ENCODE measurements at places on chromosomes 2 and 18.

GRCh38 chr18:10190564-10190963 lies 263.9 kb upstream of the APCDD1 start:
- no peak for DNase-seq

DNA sequence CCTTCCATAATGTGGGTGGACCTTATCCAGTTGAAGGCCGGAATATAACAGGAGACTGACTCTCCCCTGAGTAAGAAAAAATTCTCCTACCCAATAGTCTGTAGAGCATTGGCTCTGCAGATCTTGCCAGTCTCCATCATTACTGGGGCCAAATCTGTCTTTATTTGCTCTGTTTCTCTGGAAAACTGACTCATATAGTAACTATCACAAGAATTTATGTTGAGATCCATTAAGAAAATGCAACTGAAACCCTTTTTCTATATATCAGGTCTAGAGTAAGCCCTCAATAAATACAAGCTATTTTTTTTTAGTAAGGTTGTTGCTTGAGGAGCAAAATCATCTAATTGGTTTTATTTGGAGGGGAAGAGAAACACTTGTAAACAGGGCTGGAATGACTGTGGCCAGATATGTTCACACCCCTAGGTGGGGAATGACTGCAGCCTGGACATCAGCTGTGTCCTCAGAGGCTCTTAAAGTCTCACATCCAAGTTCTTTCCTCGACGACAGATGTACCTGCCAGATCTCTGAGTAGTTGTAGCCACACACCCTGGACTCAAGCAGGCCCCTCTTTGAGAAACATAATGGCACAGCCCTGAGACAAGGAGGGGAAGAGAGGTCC lies 339.7 kb downstream of the TNS1 start:
- DNase-seq = no peak

DNA sequence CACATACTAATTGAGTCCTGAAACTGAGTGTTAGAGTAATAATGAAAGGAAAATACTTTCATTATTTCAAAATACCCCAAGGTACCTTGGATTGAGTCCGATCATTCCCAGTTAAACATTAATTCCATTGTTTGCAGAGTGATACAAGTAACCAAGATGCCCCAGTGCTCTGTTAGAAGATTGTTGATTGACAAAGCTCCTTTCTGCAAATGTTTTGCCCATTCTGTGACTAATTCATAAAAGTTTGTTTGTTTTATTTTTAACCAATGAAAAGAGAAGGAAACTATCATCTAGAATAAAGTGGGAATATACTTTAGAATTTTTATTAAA lies 124.0 kb downstream of the GULP1 start:
- DNase-seq = no peak

- DNase-seq = no peak
Observed at GRCh38 chr18:8142932-8143331, 466.3 kb upstream of the RAB12 start.

- no peak for DNase-seq
Observed at GRCh38 chr2:182870227-182870626, 3.8 kb upstream of the FRZB start.

DNA sequence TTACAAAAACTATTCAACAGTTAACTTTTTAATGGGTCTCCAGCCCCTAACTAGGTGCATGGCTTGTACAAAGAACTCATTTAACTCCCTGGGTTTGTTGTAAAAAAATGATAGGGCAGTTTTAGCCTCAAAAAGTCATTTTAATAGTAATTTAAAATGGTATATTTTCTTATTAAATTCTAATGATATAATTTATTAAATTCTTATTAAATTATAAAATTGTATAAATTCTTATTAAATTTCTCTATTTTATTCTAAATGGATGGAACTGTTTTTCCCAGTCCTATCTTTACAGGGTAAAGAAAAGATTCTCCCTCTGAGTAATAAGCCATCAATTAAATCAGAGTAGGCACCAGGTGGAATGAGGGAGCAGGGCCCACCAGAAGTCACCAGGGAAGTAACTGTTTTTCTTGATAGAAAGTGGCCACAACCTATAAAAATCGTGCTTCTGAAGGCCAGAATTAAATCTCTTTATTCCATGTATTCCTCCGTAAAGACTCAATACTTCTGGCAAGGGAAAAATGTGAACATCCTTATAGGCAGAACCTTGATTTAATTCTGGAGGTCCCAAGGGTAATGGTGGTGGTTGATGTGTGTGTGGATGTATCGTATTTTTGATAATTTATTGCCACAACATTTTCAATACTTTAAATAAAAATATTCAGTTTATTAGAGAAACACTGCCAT lies 814 bp downstream of the FKBP7 start:
- DNase-seq = no peak

DNA sequence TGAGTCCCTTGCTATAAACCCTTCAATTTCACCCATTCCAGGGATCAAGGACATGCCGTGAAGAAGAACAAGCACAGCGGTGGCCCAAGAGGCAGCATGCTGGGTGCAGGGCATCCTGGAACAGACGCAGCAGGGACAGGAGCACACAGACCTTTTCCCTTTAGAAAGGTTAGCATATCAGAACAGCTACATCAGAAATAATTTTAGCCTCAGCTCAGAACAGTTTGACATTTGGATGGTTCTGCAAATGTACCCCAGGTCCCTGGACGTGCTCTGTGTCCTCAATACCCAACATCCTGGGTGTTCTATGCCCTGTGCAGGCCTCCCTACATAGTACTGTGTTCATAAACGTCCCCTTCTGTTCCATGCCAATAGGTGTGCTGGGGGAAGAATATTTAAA lies 80.4 kb downstream of the MYOM1 start:
- DNase-seq = no peak

GRCh38 chr2:187187519-187187918 lies 260.5 kb downstream of the CALCRL start:
- DNase-seq = no peak

GRCh38 chr2:144052083-144052482 lies 467.8 kb downstream of the ZEB2 start:
- DNase-seq = no peak

GRCh38 chr2:10369269-10370255 lies 66.9 kb downstream of the HPCAL1 start:
- DNase-seq = no peak

DNA sequence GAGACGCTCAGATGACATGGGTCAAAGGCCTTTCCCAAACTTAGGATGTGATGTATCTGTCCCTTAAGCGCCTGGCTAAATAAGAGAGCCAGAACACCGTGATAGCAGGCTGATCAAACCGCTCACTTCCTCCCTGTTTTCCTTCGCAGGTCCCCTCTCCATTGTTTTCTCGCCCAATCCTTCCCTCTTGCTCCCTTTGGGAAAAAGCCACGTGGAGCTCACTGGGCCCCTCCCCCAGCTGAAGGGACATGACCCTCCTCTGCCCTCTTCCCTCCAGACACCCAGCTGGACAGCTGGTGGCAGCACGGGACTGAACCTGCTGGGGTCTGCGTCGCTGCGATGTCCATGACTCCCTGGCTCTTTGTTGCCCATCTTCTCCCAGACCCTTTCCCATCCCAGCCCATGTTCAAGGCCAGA lies 201.7 kb downstream of the TNS1 start:
- DNase-seq = no peak

DNA sequence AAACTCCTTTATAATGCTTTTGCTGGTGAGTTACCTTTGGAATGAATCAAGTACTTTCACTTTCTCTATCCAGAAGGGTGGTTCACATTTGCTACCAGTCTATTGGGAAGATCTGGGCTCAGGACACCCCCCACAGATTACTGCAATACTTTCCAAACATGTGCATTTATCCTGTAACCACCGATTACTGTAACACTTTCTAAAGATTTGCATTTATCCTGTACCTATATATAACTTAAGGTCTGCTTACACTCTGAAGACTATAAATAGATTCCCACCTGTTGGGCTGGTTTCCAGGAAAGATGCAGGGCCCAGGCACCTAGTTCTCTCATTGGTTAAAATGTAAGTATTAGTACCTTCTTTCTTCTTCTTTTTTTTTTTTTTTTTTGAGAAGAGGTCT lies 113.0 kb upstream of the NEDD4L start:
- DNase-seq = no peak

DNA sequence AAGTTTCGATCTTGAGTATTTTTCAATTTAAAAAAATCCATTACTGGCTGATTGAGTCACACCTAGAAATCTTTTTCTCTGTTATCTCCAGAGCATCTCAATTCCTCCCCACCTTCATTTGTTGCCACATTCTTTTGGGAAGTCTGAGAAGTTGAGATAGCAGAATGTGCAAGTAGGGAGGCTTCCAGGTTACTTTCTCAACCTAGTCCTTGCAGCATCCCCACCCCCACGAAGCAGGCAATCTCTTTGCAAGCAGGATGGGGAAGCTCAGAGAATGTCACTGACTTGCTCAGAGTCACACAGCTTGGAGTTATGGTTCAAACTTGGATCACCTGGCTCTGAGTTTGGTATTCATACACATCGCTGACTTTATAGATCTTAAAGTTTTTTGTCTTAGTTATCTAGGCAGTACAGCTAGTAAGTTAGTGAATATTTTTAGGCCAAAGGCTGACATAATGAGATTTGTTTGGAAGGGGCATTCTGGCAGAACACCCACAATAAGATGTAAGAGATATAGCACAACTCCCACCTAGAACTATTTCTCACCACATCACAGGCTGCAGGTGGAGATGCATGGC lies 25.9 kb upstream of the LCLAT1 start:
- no peak for DNase-seq

DNA sequence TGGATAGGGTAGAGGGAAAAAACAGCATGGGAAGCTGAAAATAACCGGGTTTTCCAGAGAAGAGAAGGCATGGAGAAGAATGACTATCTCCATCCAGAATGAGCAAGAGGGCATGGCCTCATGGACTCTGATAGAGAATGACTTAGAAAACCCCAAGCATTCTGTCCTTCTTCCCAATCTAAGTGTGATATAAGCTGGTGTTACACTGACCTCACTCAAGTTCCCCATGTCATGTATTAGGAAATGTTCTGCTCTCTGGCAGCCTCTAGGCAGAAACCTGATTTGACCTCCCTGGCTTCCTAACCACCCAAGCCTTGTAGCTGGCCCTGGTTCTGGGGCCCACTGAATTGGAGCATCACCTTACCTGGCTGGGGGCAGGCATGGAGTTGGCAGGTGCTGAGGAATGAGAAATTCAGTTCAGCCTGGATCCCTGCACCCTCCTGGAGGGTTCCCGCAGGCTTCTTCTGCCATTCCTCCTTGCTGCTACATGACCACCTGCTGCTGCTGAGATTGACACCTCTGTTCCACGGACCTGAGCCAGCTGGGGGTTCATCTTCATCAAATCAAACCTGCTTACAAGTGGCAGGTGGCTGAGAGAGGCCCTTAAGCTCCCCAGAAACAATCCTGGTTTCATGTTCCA lies 5.2 kb upstream of the SIGLEC15 start:
- DNase-seq = no peak

GRCh38 chr2:221204699-221205098 lies 367.4 kb downstream of the EPHA4 start:
- no peak for DNase-seq
